ENCODE measurements at places on chromosomes 2 and 18.
A peak's percentile ranks its signal among the peaks of the same experiment; 100 is the strongest.

GRCh38 chr18:65255417-65255816 is 495.4 kb upstream of the CDH7 start:
- no peak for DNase-seq

- no peak for DNase-seq
Measured at GRCh38 chr2:194260185-194260584, 1396.8 kb upstream of the SLC39A10 start.

- DNase-seq = no peak
Measured at GRCh38 chr18:44764863-44765262, 84.2 kb downstream of the SETBP1 start.

GRCh38 chr2:143489145-143489544 is 359.9 kb downstream of the ARHGAP15 start:
- no peak for DNase-seq

DNA sequence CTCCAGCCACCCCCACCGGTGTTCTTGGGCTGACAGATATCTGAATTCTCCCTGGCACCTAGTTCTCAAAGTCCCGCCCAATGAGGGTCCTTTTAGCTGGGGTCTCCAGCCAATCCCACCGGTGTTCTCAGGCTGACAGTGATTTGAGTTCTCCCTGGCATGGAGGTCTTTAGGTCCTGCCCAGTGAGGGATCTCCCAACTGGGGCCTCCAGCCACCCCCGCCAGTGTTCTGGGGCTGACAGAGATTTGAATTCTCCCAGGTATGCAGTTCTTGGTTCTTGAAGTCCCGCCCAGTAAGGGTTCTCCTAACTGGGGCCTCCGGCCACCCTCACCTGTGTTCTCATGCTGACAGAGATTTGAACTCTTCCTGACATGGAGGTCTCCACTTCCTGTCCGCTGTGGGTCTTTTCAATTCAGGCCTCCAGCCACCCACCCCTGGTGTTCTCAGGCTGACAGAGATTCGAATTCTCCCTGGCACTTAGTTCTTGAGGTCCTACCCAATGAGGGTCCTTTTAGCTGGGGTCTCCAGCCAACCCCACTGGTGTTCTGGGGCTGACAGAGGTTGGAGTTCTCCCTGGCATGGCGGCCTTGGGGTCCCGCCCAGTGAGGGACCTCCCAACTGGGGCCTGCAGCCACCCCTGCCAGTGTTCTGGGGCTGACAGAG is 154.6 kb downstream of the ANKRD36 start:
- peak; percentile 0 for DNase-seq

Measured in T-cell (primary cell).